Stimulated activated CD8-positive, alpha-beta memory T cell treated with anti-CD3 and anti-CD28 coated beads, Interleukin-4, amount 100 ng/mL, for 48 hours (primary cell): ENCODE measurements at places on chromosomes 3 and 15.
A peak's percentile ranks its signal among the peaks of the same experiment; 100 is the strongest.

GRCh38 chr15:100928632-100929280, 9.6 kb downstream of the LRRK1 start:
- no peak for DNase-seq

GRCh38 chr15:89912145-89912673, 543 bp downstream of the ARPIN start:
- DNase-seq = no peak

DNA sequence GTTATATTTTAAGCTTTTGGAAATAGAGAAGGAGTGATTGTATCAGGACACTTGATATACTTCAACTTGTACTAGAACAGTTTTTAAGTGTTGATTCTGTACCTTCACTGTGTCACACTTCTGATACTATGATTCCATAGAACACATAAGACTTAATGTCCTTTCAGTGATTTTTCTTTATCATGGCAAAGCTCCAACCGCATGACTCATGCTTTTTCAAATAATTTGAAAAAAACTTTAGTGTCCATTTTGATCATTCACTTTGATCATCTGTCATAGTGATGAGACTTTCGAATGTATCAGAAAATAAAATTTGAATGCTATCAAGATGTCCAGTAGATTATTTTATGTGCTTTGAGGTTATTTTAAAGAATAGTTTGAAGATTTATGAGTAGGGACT, 32.0 kb downstream of the AP4E1 start:
- DNase-seq = no peak

GRCh38 chr3:98901119-98901391, 440 bp downstream of the DCBLD2 start:
- DNase-seq = peak; percentile 27

DNA sequence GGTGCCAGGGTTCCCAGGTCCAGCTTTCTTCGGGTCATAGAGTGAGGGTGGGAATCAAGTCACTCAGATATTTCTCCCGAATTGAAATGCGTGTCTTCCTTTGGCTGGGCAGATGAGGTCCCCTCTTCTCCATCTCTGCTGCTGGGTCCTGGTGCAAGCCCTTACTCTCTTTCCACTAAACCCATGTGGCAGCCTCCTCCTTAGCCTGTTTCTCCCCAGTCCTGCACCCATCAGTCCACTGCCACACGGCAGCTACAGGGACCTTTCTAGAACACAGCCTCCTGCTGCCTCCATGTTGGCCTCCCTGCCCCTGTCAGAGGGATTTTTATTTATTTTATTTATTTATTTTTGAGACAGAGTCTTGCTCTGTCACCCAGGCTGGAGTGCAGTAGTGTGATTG, 237.4 kb upstream of the CTDSPL start:
- no peak for DNase-seq
